ENCODE measurements at places on chromosomes 12 and 14. TPM values are rescaled to one million over a fixed set of nuclear protein-coding genes. Genes with fewer than 3 reads are reported as not detected.

DNA sequence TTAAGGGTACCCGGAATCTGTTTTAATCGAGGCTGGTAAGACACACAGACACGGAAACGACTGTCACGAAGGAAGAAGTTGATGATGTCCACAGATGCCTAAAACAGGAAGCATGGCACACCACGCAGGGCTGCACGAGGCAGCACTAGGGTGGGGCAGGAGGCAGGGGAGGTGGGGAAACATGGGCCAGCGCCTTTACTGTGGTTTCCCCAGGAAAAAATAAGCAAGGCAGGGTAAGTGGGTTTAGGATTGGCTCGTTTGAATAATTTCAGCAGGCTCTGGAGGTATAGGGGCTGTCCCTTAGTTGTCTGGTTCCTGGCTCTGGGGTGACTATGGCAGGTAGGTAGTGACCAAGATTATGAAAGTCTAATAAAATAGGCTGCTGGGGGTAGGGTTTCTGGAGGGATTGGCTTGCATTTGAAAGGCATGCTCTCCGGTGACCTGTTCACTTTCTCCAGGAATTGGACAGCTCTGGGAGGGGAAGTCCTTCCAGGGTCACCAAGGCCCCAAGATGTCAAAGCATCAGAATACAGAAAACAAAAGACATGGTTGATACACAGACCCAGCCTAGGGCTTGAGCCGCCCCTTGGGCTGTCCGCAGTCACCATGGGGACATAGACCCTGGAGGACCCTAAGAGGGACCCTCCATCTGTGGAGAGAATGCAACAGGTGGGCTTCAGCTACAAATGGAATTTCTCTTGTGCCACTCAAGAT lies 35.3 kb downstream of the MAP1LC3B2 start:
- DNase-seq: no peak

GRCh38 chr12:131093971-131094830 lies 140.5 kb downstream of the ADGRD1 start:
- DNase-seq: no peak

- no peak for DNase-seq
Measured at GRCh38 chr12:109572506-109572845, 828 bp downstream of the MMAB start.

- DNase-seq: peak; percentile 88
Measured at GRCh38 chr12:68358532-68359485, 26.6 kb upstream of the MDM1 start.

Gene SLC6A15
- polyA plus RNA-seq: 1.9 TPM

Gene KRT6A
- polyA plus RNA-seq: 0.11 TPM

- no peak for DNase-seq
Measured at GRCh38 chr14:62558451-62558850, 486.8 kb downstream of the KCNH5 start.

Gene CREBL2
- 24.3 TPM for polyA plus RNA-seq

DNA sequence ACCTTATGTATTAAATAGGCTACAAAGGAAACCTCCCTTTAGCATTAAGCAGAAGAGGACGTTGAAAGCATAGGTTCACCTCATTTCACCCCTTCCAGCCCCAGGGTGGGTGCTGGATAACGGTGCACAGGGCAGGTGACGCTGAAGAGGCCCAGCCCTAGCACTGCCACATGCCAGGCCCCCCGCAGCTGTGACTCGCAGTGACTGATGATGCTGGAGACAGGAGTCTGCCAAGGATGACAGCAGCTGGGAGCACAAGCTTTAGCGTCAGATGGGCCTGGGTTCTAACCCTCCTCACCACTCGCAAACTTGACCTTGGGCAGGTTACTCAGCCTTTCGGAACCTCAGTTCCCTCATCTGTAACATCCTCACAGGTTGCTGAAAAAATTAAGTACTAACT lies 76.7 kb downstream of the TBK1 start:
- DNase-seq: no peak

Gene PLEKHG7
- polyA plus RNA-seq: not detected

- DNase-seq: no peak
Measured at GRCh38 chr12:56337753-56338251, 882 bp upstream of the IL23A start.

Gene SMIM10L1
- 8.4 TPM for polyA plus RNA-seq

Gene PSMB11
- polyA plus RNA-seq: not detected

Gene LIMA1
- 12.0 TPM for polyA plus RNA-seq

Gene PLEKHG3
- 21.9 TPM for polyA plus RNA-seq

Gene GRIP1
- 2.3 TPM for polyA plus RNA-seq

DNA sequence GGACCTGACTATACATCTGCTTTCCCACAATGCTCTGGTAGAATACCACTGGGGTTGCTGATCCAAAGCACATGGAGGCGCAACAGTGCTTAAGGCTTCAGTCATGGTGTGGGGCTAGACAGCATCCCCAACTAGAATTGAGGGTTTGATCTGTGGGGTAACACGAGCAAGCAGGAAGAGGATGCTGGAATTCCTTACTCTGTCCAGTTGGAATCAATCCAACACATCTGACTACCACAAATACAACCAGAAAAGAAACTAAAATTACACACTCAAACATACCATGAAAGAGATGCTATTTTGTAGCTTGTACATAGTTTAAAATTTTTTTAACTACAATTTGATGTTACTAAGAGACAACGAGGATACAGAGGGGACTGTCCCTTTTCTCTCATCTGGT lies 40.4 kb upstream of the GTF2A1 start:
- no peak for DNase-seq

DNA sequence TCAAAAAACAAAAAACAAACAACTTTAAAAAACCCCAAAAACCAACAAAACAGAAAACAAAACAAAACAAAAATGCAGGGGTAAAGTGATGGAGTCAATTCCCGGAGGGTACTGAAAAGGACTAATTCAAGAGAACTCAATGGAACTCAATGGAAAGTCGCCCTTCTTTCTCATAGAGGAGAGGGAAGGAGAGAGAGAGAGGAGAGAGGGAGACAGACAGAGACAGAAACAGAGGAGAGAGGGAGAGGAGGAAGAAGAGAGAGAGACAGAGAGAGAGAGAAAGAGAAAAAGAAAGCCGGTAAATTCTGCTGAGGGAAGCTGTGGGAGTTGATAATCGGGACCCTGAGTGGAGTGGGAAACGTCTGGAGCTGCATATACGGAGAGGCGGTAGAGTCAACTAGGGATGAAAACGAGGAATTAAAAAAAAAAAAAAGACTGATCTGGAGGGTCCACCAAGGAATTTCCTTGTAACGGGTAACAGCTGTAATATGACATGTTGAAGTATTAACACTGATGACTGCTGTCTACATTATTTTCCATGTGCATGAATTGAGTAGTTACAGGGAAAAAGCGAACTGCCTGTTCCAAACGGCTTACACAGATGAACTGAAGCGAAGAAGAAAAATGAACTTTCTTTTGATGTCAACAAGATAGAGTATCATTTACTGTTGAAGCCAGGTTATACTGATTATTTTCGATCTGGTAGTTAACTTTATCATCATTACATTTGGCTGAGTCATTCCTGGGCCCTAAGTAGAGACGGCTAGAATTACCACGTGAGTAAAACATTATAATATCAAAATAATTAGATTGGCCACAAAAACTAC lies 934 bp upstream of the ZC2HC1C start:
- DNase-seq: no peak

GRCh38 chr12:87157791-87158190 lies 871.4 kb downstream of the C12orf50 start:
- peak; percentile 13 for DNase-seq

DNA sequence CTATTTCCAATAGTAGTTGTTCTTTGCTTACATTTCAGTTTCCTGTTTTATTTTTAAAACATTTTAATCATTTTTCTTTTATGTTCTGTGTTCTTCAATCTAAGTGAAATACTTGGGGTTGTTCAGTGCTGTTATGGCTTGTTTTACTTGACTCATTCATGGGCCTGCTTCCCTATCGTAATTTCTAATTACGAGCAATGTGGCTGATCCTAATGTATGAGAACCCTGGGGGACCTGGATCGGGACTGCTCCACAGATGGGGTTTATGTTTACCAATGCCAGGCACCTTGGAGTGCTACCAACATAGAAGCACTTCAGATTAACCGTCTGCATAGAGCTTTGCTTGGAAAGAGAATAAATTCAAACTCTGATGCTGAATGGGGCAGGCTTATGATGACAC lies 29.8 kb downstream of the TECPR2 start:
- no peak for DNase-seq

Gene IQSEC3
- not detected for polyA plus RNA-seq

Gene ZBTB42
- polyA plus RNA-seq: 2.6 TPM

- no peak for DNase-seq
Measured at GRCh38 chr12:45368841-45369489, 153.1 kb downstream of the ANO6 start.

- DNase-seq: no peak
Measured at GRCh38 chr14:55073856-55074255, 22.4 kb downstream of the MAPK1IP1L start.

DNA sequence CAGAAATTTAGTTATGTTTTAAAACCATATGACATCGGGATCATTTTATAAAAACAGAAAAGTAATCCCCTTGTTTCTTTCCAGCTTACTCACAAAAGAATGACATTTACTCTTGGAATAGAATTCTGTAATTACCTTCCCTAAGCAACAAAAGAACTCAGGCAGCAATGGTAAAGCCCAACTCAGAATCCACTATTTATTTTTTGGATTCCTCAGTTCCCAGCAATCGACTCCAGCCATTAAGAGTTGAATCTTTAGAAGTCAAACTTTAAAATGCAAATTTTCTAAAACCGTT lies 65.9 kb downstream of the FOXN3 start:
- DNase-seq: no peak

GRCh38 chr12:23548742-23549141 lies 400.7 kb downstream of the SOX5 start:
- no peak for DNase-seq

DNA sequence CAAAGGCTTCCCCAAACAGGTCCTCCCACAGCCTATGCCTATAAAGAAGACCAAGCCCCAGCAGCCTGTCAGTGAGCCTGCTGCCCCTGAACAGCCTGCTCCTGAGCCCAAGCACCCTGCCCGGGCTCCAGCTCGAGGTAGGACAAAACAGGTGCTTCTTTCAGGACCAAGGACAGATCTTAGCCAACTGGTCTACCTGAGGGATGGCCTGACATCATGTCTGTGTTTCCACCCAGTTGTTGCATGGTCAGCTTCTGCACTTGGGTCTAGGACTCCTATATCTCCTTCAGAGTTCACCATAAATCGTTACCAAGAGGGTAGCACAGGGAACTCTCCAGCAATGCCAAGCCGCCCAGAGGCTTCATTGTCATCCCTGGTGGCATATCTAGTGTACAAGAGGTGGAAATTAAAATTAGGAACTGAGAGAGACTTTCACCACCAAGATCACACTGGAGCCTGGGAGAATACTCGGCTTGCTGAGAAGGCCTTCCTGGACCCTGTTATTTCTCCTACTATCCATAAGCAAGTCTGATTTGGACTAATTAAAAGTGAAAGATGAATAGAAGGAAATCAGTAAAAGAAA lies 38.2 kb upstream of the OAS1 start:
- DNase-seq: no peak

- no peak for DNase-seq
Measured at GRCh38 chr14:39268393-39268792, 34.7 kb downstream of the MIA2 start.

Gene HOXC4
- 2.8 TPM for polyA plus RNA-seq

- DNase-seq: no peak
Measured at GRCh38 chr12:65808580-65808979, 15.7 kb upstream of the HMGA2 start.

DNA sequence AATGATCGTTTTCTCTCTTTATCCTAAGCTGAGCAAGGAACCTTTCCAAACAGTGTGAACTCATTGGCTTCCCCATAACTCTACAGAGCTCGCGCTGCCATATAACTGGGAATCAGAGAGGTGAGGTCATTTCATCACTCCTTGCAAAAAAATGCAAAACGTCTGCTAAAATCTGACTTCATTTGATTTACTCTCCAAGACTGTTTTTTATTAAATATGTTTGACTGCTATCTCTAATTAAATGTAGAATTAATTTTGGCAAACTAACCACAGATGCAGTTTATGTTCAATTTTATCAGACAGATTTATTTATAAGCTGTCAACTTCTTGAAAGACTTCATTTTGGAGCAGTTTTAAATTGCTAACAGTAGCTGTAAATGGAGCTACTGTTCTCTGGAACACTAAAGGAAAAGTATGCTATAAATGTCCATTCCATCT lies 131.6 kb upstream of the SOX5 start:
- no peak for DNase-seq

Gene GUCY2C
- not detected for polyA plus RNA-seq

Gene VRTN
- polyA plus RNA-seq: not detected

Gene SOAT2
- polyA plus RNA-seq: 0.21 TPM

GRCh38 chr14:90505531-90505930 lies 108.7 kb downstream of the CALM1 start:
- DNase-seq: no peak

DNA sequence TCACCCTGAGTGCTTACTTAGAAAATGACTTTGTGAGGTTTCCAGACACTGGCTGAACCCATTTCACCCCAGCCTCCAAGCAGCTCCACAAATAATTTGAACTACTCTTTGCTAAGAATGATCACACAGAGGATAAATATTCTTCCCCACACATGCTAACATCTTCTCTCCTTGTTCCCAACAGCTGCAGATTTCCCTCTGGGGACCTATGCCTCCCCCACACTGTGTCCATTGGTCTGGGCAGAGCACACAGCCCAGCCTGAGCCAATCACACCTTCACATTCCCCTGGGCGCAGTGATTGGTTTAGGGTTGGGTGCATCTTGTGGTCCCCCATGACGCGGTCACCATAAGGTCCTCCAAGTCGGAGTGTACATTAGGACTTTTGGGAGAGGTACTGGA lies 6.9 kb downstream of the SDR9C7 start:
- DNase-seq: no peak

- no peak for DNase-seq
Measured at GRCh38 chr14:105636935-105637334, 110.6 kb downstream of the TMEM121 start.

Gene PACS2
- 21.7 TPM for polyA plus RNA-seq

Gene KRT71
- not detected for polyA plus RNA-seq

DNA sequence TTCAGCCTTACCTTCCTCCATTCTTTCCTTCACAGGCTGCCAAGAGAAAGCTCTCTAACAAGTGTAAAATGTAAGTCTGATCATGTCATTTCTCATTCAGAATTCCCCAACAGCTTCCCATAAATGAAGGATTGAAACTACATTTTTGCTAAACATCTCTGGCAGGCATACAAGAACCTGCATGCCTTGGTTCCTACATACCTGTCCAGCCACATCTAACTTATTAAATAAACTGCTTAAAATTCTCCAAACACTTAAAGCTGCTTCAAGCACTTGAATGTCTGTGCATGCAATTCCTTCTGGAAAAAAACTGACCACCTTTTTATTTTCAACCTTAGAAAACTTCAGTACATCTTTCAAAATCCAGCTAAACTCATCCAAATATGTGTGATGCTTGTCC lies 84.4 kb upstream of the DCN start:
- DNase-seq: no peak

Gene SERPINA5
- polyA plus RNA-seq: 0.95 TPM

Gene SPRING1
- 10.9 TPM for polyA plus RNA-seq

Gene SHMT2
- 150 TPM for polyA plus RNA-seq

Measured in A549 (cell line).